ENCODE measurements at places on chromosomes 4 and X. TPM values are rescaled to one million over a fixed set of nuclear protein-coding genes. Genes with fewer than 3 reads are reported as not detected.

DNA sequence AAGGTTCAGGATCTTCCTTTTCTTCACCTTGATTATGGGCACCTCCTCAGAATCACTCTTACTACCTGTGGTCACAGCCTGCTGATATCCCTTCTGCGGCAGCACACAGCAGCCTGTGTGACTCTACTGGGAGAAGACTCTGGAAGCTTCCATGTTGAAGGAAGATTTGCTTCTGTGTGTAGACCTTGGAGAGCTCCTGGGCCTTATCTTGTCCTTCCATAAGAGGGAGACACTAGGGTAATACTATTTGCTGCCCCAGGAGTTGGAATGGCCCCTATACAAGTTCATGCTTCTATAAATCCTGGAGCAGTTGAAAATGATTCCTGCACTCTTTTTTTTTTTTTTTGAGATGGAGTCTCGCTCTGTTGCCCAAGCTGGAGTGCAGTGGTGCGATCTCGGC, 10.2 kb upstream of the SUPT20HL1 start:
- DNase-seq, result no peak

- peak; percentile 45 for DNase-seq
Observed at GRCh38 chr4:87118826-87119225, 101.6 kb downstream of the KLHL8 start.

DNA sequence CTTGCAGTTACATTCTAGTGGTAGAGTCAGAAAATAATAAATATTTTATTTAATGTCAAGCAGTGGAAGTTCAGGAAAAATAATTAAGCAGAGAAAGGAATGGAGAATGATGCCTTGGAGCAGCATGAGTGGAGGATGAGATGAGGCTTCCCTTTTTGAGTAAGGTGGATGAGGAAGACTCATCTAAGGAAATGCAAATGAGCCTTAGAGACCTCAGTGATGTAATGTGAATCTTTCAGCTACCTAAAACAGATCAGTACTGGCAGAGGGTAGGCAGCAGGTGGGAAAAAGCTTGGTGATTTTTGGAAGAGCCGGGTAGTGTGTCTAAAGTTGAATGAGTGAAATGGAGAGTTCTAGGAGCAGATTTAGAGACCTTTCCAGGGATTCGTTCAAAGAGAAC, 118.2 kb downstream of the GRID2 start:
- no peak for DNase-seq

Gene CSAG3
- not detected for total RNA-seq

DNA sequence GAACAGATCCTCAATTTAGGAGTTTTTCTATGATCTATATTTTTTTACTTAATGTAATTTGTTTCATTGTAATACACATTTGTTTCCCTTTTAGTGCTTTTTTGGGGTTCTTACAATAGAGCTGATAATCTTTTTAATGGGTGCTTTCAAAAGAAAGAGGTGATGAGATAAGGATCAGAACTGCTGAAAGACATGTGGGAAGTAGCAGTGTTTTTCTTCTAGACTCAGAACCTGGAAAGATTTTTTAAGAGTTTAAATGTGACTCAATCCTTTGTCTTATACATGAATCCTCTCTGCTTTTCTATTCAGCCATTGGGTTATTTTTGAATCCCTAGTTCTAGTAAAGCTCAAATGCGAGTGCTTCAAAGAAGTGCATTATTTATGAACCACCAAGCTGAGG, 25.6 kb downstream of the UCHL1 start:
- no peak for DNase-seq

Gene SLC6A14
- not detected for total RNA-seq

DNA sequence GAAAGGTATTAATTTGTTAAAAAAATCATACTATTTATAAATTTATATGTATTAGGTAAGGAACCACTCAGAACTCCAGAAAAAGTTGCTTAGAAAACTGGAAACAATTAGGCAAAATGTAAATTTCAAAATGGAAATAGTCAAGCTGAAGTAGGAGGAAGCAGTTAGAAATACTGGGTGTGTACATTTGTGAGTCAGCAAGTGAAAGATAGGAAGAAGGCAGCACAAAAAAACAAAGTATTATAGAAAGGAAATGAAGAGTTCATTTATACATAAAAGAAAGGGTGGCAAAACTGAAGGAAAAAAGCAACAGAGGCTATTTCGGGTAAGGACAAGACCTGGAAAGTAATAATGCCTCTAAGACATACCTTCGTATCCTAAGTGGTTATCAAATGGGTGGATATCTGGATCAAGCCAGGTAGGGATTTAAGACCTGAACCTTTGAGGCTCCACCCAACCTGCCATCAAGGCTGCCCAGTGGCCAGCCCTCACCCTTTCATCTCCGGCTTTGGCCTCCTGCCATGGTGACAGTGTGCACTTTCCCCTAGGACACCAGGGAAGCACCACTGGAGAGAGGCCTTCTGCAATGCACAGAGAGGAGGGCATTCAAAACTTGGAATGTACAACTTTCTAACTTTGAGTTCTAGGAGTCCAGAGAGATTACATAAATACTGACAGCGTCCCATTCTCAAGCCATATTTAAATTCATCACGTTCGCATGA, at the start of gene LRRC66:
Gene LRRC66 (minus strand): TSS at position 428 of the 722 bp plus-strand sequence. CDS start 2,750 bp downstream, outside the sequence.
- no peak for DNase-seq

DNA sequence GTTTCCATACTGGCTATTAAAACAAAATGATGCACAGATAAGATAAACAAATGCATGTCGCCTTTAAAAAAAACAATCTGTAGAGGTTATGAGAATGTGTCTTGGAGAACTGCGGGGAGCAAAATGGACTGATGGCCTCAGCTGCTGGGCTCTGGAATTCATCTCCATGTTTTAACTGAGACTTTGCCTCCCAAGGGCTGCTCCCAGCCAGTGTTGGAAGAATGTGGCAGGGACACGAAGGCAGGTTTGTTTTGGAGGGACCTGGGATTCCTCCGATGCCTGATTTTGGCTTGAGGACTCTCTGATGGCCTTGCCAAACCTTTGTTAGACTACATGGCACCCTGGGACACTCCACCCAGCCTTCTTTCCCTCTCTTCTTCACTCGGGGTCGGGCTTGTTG, 83.5 kb upstream of the AP1S2 start:
- DNase-seq, result no peak

- no peak for DNase-seq
Observed at GRCh38 chr4:8159537-8160232, 1.1 kb upstream of the ABLIM2 start.

Gene L1CAM
- total RNA-seq, result 14.7 TPM

GRCh38 chrX:26606971-26607370, 391.0 kb downstream of the MAGEB5 start:
- no peak for DNase-seq

DNA sequence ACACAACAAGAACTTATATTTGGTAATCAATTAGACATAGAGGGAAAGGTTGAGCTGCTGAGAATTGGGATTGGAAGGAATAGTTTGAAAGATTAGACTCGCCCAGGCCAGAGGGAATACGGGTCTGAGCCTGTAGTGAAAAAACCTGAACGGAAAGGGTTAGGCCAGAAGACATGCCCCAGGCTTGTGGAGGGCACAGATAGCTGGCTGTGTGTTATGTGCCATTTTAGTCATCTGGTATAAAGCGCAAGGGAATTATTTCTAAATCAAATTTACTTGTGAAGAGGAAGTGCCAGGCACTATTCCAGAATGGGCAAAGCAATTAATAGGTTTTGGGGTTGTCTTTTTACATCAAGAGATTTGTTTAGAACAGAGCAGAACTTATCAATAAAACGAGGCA, 187.5 kb upstream of the ANKRD50 start:
- DNase-seq, result no peak

DNA sequence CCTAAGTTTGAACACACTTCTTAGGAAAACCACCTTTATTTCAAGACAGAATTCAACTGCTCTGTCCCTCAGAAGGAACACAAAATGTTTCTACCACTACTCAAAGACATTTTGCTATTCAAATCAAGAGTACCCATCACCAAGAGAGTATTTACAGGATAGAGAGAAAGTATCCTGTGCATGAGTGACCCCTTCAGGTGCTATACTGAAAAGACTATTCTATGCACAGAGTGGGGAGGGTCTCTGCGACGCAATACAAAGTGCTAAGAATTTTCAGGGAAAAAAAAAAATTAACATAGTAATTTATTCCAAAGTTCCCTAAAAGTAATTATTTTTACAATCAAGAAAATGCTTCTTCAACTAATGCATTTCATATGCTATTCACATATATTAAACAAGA, 346.4 kb upstream of the FAM241A start:
- DNase-seq, result peak; percentile 9

Gene KLHL34
- not detected for total RNA-seq

GRCh38 chr4:181998398-181999295, 244.6 kb upstream of the TENM3 start:
- no peak for DNase-seq

GRCh38 chrX:50448565-50448964, 22.1 kb downstream of the DGKK start:
- no peak for DNase-seq

DNA sequence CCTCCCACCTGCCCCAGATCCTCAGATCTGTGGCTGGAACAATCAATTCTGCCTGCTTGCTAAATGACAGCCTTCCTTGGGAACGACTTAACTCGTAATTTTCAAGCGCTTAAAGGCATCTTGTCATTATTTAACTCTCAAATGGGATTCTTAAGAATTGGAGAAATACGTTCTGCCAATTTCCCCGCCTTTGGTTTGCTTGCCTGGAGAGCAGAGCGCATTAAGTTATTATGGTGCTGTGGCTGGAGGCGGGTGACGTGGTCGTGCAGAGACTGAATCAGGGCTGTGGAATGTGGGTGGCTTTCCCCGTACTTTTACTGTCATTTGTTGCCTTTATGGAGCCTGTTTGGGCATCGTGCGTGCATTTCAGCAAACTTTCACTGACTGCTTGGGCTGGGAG, 78.9 kb upstream of the PSAPL1 start:
- peak; percentile 24 for DNase-seq

DNA sequence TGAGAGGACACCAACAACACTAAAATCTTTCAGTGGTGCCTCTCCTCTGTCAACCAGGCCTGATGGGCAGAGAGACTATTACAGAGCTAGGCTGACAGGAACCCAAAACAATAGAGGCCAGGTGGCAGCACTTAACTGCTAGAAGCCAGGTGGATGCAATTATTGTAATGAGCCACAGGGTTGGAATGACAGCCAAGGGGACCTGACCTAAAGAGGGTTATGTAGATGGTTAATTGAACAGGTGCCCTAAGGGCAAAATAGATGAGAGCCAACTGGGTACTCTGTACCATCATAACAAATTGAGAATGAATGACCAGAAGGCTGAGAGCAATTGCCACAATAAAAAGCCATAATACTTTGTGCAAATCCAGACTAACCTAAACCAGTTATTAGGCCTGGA, 24.7 kb upstream of the FRAS1 start:
- DNase-seq, result peak; percentile 38

Gene SMAD1
- 28.9 TPM for total RNA-seq

- no peak for DNase-seq
Observed at GRCh38 chrX:132077912-132078311, 49.9 kb downstream of the FRMD7 start.

Gene DNASE1L1
- 21.7 TPM for total RNA-seq

- DNase-seq, result no peak
Observed at GRCh38 chr4:63218856-63219255, 1190.4 kb downstream of the TECRL start.

Gene KLB
- total RNA-seq, result not detected

- DNase-seq, result no peak
Observed at GRCh38 chr4:106530024-106530361, 161.4 kb upstream of the GIMD1 start.

DNA sequence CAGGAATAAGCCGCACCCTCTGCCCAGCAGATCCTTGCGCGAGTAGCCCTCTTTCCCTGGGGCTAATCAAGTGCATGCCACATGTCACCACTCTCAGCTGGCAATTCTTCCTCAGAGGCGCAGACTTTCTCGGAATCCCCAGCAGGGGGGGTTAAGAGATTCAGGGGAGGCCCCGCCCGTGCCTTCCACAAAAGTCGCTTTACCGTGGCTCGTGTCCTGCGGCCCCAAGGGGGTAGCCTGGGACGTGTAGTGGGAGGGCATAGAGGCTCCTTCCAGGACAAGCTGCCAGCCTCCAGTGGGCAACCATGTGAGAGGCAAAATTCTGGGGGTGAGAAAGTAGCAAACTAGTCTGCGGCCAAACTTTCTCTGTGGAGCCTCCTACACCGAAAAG, 652 bp downstream of the SRPX start:
- DNase-seq, result peak; percentile 66
